NCI-H1694 (cell line): ENCODE measurements at places on chromosomes 11 and 22.

DNA sequence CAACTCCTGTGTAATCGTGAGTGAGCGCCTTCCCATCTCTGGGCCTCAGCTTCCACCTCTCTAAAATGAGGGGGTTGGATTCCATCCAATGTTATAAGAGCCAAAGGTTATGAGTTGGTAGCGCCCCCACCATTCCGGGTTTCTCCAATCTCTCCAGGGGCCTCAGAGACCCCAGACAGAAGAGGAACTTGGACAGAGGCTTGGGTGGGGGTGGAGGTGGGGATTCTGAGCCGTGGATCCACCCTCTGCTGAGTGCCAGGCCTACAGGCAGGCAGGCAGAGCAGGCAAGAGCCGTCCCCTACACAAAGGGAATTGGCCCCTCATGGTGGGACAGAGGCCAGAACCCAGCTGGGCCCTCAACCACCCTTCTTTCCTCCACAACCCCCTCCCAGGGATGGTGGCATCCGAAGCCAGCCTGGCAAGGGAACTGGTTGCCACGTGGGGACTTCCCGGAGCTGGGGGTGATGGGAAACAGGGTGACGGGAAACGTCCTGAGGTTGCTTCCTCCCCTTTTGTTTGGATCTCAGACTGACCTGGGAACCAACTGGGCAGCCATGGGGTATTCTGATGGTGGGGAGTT is 31.8 kb downstream of the TXN2 start:
- DNase-seq = no peak

GRCh38 chr22:46352691-46353386 is 17.3 kb downstream of the TRMU start:
- peak; percentile 94 for DNase-seq

- no peak for DNase-seq
Observed at GRCh38 chr22:42596336-42596735, 18.3 kb downstream of the POLDIP3 start.

GRCh38 chr11:103594283-103594682 is 442.2 kb upstream of the DDI1 start:
- DNase-seq = no peak

DNA sequence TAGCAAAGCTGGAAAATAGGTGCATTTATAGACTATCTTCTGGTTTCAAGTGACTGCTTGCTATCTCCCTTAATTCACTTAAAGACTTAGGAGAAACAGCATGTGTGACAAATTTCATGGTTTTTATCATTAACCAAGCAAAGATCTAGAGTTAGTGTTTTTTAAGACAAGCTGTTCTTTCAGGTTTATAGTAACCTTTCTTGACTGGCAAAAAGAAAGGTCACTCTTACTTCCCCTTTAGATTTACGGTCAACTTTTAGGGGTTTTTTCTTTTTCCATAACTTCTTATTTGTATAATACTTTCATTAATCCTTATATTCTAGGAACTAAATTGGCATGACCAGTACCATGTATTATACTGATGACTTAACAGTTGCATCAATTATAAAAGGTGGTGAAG is 46.6 kb downstream of the KDM2A start:
- DNase-seq = no peak

GRCh38 chr22:17954860-17955587 is 69.3 kb downstream of the MICAL3 start:
- no peak for DNase-seq

- no peak for DNase-seq
Observed at GRCh38 chr22:49303061-49303735, 524.5 kb downstream of the BRD1 start.

- DNase-seq = no peak
Observed at GRCh38 chr11:88246696-88247095, 71.5 kb upstream of the RAB38 start.

GRCh38 chr22:27804470-27805297 is 3.1 kb upstream of the MN1 start:
- DNase-seq = peak; percentile 40

GRCh38 chr11:66907751-66908630 is 50.2 kb downstream of the PC start:
- DNase-seq = no peak

GRCh38 chr11:41307296-41308080 is 152.0 kb downstream of the LRRC4C start:
- DNase-seq = no peak
